ENCODE measurements at places on chromosomes 6 and 20.

GRCh38 chr6:56940463-56940862 lies 14.4 kb upstream of the BEND6 start:
- no peak for DNase-seq

- DNase-seq: no peak
Measured at GRCh38 chr6:140049251-140049650, 674.8 kb upstream of the CITED2 start.

GRCh38 chr6:20001286-20001685 lies 164.1 kb downstream of the ID4 start:
- no peak for DNase-seq

DNA sequence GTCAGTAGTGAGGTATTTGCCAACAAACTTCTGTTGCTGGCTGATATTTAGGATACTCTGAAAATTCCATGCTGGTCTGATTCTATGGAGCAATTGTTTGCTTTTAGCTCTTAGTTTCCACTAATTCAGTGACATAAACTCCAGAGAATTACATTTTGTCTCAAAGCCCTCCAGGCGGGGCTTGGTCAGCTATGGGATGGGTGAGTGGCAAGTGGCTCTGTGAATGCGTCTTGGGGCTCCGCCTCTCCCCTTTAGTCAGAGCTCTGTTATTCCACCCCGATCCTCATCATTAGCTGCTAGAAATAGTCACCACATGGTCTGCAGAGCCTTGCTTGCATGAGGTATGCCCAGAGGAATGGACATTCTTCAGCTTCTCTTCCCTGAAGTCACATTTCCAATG lies 540.6 kb downstream of the QKI start:
- peak; percentile 87 for DNase-seq

DNA sequence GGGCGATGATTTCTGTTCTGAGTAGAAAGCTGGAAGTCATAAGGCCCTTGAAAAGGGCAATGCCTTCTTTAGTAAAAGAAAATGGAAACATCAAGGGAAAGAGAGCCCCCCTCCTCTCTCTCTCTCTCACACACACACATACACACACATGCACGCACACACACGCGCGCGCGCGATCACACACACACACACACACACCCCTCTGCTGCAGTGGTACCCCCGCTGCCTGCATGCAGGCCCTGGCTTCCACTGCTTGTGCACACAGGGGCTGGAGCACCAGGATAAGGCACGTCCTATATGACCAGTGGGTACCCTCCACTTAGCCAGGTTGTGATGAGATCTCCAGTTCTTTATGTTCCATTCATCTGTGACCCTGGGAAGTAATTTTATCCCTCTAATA lies 300.9 kb downstream of the SLC35F1 start:
- no peak for DNase-seq

GRCh38 chr6:133052465-133052864 lies 188.7 kb upstream of the EYA4 start:
- DNase-seq: no peak

DNA sequence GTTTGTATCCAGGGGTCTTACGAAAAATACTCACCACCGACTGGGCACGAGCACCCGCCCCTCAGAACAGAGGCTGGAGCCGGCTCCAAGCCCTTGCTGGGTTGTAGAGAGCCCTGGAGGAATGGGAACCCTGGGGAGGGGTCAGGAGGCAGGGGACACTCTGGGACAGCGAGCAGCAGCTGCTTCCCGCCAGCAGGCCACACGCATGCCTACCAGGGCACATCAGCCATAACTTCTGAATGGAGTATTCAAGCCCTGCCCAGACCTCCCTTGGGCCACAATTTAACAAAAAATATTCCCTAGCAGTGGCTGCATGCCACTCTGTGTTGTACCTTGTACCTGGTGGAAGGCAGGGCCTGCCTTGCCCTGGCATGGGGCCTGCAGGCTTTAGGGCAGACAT lies 31.6 kb upstream of the CD93 start:
- no peak for DNase-seq

DNA sequence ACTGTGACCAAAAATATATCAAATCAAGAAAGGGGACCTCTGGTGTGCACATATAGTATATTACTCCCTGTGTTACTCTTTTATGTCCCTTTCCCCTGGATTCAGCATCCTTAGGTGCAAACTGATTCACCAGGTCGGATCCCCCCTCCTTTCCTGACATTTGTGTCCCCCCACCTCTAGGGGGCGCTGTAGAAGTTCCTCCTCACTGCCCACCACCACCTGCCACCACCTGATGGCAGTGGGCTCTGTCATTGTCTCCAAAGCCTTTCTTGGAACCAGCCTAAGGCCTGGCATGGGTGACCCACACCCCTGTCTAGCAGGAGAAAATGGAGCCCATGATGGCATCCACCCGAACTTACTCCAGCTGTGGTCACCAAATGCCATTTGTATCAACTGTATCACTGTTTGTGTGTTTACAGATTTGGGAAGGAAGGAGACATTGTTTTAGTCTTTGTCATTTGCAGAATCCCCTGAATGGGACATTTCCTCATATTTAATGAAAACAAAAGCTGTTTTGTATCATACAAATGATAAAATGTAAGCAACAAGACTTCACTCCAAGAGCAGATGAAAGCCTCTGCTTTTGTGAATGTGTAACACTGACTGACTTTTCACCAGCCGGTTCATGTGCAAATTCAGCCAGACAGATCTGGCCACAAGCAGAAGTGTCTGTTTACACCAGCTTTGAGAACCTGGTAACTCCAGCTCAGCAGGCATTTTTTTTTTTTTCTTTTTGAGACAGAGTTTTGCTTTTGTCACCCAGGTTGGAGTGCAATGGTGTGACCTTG lies 66.2 kb downstream of the ARMC2 start:
- DNase-seq: peak; percentile 16

DNA sequence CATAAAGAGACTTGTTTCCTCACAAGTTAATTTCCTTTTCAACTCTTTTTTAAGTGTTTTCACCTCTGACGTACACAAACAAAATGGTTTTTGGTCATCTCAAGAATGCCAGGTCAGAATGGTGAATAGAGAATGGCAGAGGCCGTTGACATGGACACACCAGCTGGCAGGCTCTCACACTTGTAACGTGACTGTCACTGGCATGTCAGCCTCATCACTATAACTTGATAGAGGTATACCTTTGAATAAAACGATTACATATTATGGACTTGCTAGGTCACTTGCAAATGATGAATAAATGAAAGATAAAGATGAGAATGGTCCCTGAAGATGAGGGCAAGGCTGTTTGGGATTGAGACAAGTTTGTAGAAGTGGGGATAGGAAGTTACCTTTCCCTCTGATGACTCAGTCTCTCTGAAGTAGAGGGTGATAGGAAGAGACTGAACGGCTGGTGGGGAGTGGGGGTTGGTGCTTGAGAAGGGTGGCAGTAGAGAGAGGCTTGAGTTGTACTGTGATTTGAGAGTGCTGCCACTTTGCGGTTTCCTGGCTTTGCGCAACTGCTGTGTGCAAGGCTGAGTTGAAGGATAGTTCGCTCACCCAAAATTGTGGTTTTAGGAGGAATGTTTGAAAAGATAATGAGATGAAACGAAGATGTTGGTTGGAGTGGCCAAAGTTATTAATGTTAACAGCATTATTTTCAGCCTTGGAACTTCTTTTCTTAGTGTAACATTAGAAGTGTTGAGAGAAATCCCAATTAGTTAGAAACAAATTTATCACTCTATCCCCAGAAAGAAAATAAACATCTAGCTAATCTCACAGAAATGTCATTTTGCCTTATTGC lies 30.3 kb downstream of the TBPL1 start:
- DNase-seq: peak; percentile 31

DNA sequence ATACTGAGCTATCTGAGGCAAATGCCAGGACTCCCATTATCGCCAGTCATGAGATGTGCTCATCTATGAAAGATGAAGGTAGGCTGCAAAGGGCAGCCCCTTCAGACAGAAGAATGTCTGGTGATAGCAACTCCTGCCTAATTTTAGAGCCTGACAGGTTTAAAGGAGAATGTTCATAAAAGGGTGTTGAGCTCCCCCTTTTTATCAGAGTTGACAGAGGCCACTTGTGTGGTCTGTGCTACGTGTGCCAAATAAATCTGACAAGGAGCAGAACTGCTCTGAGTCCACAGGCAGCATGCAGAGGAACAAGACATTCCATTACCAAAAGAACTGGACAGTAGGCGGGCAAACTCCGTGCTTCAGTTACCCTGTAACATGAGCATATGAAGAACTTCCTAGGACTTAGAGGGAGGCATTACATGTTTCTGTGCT lies 101.8 kb downstream of the PREP start:
- DNase-seq: peak; percentile 34

DNA sequence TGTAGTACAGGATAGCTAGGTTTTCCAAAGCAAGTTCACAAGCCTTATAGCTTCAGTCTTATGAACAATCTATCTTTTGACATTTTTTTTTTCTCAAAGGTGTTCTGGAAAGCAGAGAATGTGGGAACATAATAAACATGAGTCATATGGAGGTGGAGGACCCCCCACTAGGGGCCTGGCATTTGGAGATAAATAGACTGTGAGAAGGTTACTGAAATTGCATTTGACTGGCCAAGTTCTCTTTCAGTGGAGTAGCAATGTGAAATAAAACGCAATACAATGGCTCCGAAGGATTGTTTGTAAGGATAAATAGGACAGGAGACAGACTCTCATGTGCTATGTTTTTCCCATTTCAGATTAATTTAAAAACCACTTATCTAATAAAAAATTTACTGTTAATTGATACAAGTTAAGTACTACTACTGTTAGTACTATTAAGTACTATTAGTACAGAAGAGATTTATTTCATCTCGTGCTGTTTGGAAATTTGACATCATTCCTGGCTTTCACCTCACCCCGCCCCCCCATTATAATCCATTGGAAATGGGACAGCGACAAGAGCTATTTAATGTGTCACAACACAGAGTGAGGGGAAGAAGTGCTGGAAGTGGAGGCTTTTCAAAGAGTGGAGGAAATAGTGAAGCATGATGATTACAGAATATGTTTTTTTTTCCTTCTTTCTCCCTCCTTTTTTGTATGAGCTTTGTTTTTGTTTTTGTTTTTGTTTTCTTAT lies 122.6 kb upstream of the ID4 start:
- DNase-seq: no peak

DNA sequence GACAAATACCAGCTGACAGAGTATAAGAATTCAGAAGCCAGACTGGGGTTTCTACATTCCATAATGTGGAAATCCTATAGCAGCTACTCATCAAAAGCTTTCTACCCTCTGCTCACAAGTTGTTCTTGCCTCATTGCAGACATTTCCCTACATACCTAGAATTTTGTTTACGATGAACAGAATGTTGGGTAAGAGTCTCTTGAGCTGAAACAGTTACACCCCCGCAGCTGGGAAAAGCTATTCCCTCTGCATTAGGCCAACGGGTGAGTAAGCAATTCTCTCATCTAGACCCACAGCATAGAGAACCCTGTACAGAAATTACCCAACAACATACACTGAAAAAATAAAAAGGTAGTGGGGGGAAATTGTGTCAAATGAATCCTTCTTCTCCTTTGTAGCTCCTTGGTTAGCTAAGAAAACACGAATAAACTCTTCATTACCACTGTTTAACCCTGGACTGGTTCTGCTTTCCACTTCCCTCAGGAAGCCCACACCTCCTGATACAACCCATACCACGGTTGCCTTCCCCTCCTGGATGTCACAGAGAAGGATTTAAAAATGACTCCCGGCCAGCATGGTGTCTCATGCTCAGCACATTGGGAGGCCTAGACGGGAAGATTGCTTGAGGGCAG lies 215.0 kb upstream of the SHLD1 start:
- DNase-seq: peak; percentile 95

DNA sequence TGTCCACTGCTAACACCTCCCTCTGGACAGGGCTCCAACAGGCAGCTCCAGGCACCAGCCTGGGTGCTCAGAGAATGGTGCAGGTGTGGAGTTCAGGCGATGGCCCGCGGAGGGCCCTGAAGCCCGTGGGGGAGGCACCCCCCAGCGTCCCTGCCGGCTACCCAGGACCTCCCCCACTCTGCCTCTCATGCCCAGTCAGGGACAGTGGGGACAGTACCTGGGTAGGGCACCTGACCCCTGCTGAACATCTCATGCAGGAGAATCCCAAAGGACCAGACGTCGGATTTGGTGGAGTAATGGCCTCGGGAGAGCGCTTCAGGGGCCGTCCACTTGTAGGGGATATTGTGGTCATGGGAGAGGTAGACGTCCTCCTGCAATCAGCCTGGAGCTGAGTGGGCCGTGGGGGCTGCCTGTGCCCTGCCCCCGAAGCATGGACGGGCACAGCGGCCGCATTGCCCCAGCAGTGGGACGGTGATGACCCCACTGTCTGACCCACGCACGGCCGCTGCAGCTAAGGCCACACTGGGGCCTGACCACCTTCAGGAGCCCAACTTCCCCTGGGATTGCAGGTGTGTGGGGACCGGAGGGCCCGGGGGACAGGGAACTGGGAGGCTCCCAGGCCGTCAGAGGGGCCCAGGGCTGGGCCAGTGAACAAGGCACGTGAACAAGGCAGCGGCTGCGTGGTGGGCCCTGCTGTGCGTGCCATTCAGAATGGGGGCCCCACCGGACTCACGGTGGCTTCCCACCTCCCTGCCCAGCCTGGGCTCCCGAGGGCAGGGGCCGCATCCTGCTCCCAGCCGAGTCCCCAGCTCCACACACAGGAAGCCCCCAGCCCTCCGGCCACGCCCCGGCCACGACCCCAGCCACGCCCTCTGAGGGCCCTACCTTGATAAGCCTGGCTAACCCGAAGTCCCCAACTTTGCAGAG lies 7.1 kb downstream of the PTK6 start:
- DNase-seq: no peak

DNA sequence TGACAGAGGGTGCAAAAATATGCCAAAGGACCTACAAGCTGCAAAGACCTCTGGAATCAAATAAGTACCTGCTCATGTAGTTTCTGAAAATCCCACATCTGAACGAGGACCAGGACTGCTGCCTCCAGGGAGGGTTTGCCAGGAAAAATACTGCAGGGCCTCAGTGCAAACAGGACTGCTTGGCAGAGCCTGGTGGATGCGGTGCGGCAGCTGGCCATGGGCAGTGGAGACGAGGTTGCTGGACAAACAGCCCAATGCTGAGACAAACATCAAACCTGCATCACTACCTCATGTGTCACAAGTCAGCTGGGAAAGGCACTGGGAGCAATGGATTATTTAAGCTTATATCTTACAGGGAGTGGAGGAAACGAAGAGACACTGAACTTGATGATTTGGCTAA lies 238.8 kb downstream of the PAX1 start:
- DNase-seq: no peak

- DNase-seq: no peak
Measured at GRCh38 chr6:148818939-148819575, 72.2 kb downstream of the UST start.

All from AG10803 (cell line).